ENCODE measurements at places on chromosomes 3 and 15.

GRCh38 chr3:69095636-69096035 is 10.9 kb downstream of the ARL6IP5 start:
- no peak for DNase-seq

DNA sequence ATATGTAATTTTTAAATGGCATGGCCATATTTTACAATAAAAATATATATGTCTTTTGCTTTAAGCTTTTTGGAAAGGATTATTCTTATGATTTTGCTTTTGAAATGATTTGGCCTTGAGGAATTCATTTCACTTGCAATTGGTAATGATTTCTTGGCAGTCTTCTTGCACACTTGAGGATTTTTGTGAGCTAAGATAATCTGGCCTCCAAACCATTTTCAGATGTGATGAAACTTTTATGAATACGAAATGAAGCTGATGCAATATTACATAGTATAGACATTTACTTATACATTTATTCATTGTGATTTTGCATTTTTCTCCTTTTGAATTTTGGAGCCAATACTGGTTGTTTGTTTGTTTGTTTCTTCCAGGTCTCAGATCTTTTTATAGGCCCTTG is 6.4 kb upstream of the SH2D7 start:
- DNase-seq, result no peak

DNA sequence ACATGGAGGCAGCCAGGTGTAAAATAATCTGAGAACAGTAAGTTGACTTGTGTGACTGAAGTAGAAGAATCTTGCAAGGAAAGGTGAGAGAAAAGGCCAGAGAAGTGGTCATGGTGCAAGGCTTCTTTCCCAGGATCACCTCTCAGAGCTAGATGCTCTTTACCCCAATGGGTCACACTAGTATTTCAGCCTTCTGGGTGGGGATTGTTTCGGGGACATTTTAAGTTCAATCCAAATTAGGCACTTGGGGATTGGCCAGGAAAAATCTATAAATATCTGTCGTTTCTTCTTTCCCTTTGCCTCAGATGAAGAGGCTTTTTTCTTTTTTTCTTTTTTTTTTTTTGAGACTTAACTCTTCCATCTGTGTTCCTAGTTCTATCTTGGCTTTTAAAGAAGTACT is 188.0 kb downstream of the KLHL25 start:
- DNase-seq, result no peak

DNA sequence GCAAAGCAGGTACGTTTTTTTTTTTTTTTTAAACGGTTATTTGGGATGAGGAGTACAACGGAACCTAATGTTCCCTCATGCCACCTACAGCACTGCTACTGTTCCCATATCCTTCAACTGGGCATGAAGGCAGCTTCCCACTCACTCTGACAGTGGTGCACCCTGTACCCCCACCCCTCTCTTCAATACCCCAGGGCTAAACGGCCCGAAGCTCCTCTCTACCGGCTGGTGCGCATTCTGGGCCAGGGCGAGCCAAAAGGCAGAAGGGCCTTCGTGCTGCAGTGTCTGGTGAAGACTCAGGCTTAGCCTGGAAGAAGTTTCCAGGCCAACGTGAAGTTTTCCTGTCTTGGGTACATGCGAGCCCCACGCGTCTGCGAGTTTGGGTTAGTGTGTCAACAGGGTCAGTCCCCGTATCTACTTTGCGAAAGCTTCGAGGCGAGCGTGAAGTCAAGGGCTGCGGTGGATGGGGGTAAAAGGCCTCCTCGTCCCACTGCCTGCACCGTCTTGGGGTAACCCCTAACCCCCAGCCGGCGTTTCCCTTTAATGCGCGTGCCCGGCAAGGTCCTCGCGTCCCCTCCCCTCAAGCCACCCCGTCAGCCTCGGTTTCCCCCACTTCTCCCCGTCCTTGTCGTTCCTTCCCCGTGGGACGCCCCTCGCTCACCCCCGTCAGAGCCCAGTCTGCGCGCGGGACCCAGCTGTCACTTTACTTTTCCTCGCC is 765 bp upstream of the UBE2E2 start:
- DNase-seq, result no peak

- DNase-seq, result no peak
Measured at GRCh38 chr15:28986726-28987125, 101.0 kb downstream of the APBA2 start.

- DNase-seq, result no peak
Measured at GRCh38 chr3:61236556-61236955, 14.7 kb downstream of the FHIT start.

DNA sequence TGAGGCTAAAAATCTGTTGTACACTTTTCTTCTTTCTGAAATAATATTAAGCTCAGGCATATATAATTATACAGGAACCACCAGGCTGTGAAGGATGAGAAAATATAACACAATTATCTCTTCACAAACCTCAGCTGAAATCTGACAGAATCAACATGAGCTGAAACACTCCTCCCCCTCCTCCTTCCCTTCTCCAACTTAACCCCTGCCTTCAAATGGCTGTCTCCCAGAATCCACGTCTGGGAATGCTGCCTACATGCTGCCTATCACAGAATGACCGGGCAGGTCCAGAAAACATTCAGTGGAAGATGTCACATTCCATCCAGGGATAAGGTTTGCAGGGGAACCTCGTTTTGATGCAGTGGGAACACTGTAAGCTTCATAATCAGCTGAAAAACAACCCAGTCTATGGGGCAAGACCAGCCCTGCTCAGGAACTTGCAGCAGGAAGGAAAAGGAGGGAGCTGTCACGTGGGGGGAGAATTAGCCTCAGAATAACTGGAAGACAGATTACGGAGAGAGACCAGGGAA is 44.0 kb upstream of the SEMA6D start:
- DNase-seq, result no peak

DNA sequence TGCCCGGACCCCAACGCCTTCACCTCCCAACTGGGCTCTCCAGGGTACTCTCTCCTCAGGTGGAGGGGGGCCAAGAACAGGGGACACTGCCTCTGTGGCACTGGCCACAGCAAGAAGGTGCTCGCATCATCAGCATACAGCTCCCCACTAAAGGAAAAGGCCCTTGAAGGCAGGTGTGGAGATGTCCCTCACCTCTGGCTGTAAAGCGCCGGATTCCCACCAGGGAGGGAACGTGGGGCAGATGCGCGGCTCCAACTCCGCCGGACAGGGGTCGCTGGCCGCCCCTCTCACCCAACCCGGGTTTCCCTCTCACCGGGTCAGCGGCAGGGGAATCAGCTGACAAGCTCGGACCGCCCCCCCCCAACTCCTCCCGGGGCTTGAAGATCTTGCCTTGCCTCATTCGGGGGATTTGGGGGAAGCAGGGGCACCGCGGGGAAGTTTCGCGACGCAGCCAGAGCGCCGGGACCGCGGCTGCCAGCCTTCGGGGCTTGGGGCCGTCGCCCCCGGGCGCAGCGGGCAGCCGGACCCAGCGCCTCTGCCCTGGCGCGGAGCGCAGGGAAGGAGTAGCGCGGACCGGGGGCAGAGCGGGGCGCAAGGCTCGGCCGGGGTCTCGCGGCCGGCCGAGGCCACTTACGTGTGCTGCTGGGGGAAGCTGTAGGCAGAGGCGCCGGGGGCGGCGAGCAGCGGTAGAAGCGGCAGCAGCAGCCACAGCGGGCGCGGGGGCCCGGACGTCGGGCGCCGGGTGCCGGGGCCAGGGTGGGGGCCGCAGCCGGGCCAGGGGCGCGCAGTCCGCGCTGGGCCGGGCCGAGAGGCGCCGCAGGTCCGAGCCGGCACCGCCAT is 630 bp downstream of the CACNA2D2 start:
- DNase-seq, result no peak

DNA sequence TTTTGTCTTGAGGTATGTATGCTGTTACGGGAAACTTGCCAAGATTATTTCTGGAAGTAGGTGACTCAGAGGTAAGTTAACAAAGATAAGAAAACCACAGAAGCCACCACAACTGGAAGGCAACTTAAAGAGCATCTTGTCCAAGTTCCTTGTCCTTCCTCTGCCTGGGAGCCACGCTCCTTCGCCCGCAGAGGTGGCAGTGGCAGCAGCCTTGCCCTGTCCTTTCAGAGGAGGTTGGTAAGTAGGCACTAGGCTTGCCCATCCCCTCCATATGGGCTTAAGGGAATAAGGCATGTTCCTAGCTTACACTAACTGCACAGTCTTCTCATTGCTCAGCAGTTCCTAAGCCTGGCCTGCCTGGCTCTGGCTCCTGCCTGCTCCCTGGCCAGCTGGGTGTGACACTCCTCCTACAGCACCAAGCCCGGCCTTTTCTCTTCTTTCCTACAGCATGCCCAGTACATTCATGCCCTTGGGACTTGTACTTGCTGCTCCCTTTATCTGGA is 48.0 kb upstream of the RAB6B start:
- no peak for DNase-seq

- DNase-seq, result no peak
Measured at GRCh38 chr15:45448066-45448915, 69.9 kb upstream of the GATM start.

DNA sequence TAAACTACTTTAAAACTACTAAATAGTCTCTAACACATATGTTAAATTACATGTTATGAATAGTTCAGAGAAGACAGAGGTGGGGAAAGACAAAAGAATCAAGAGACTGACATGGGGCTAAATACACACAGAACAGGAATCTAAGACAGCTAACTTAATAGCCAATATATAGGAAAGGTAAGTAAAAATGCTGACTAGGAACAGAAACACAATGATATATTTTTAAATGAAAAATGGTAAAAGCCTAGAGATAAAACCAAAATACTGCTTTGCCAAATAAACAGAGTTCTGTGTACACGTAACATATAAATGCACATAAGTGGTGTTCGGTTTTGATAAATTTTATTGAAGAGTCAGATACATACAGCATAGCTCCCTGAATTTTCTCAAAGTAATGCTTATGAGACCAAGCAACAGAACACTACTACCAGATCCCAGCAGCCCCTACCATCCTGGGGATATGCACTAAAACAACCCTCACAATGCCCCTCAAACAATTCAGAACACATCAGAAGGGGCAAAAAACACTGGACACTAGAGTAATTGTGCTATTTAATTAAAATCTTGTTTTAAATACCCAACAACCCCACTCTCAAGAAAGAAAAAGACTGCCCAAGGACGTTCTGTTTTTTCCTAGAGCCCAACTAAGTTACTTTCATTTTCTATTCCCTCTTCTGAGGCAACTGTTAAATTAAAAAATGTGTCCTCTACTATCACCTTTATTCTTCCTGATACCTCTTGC is 121.1 kb downstream of the ADAM10 start:
- DNase-seq, result no peak

DNA sequence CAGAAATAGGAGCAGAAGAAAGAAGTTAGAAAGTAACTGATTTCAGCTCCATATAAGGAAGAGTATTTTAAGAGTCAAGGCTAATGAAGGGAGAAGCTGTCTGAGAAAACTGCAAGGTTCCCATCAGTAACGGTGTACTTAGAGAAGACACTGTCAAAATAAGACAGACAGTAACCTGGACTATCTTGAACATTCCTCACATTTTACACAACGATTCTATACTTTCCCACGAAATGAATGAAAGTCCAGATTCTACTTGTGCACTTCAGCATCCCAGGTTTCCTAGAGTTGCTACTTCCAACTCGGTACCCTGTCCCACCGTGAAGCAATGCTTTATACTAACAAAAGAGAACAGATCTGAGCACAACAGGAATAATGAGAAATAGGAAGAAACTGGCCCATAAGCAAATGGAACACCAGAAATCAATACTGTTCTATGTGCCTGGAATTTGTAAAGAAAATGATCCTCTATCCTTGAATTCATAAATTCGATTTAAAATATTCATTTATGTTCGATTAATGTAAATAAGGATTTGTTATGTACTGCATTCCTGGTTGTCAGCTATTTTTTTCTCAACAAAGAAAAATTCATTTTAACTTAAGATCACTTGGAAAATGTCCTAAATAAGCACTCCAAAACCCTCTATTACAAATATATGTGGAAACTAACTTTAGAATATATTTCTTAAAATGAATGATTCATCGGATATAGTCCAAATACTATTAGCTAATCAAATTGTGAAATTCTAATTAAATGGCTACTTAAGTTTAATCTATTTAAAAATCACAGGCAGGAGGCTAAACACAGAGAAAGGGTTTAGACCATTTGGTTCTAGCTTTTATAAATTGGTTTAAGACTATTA is 1.5 kb downstream of the C3orf70 start:
- no peak for DNase-seq

DNA sequence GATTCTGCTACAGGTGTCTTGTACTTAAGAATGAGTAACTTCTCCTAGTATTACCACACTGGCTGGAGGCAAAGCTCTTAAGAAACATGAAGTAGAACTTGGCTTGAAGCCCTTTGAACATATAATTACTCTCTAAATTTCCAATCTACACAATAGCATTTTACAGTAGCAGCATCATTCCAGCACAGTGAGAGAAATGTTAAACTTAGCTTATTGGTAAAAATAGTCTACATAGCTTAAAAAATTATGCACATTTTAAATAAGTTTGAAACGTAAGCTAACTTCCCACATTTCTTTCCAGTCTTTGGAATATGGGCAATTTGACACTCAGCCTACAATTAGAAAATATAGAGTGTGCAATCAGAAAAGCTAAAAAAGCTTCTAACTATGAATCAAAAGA is 32.8 kb upstream of the TOP2B start:
- DNase-seq, result no peak

DNA sequence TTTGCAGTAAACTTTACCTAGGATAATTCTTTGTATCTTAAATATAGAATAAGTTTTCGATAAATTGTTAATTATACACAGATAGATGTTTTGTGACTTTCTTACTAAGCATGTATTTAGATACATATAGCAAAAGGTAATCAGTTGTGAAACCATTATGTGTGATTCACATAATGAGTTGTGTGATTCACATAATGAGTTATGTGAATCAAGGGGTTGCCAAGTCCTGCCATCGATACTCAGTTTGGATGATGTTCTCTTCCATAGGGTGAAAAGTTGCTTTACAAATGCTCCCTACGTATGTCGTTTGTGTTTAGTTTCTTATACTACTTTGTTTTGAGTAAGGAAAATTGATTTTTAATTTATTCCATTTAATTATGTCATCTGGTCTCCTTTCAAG is 682.1 kb downstream of the MECOM start:
- DNase-seq, result no peak

DNA sequence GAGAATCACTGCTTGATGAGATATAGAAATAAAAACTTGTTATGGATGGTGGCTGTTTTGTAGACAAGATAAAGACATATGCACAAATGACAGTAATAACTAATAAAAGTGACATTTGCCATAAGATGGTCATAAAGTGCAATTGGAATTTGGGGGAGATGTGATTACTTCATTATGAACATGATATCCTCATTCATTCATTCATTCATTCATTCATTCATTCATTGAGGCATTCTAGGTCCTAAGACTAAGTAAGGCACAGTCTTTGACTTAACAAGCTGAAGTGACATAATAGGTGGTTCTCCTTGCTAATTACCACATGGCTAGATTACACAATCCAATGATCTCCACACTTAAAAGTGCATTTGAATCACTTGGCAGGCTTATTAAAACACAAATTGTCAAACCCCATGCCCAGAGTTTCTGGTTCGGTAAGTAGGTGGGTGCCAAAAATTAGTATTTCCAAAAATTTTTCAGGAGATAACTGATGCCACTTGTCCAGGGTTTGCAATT is 18.9 kb downstream of the RAP2B start:
- DNase-seq, result no peak

- no peak for DNase-seq
Measured at GRCh38 chr3:194617143-194617671, 16.0 kb downstream of the TMEM44 start.

GRCh38 chr15:90773485-90773884 is 56.3 kb downstream of the BLM start:
- DNase-seq, result no peak

Data from NT2/D1 (cell line).